Stimulated activated CD4-positive, alpha-beta T cell treated with anti-CD3 and anti-CD28 coated beads, Interleukin-15, amount 100 ng/mL, for 48 hours (primary cell): ENCODE measurements at places on chromosomes 3 and 15.

GRCh38 chr3:20760981-20761380 is 575.0 kb upstream of the SGO1 start:
- no peak for DNase-seq

- no peak for DNase-seq
These were observed 3.1 kb upstream of the ABHD6 start for GRCh38 chr3:58234516-58234931.

DNA sequence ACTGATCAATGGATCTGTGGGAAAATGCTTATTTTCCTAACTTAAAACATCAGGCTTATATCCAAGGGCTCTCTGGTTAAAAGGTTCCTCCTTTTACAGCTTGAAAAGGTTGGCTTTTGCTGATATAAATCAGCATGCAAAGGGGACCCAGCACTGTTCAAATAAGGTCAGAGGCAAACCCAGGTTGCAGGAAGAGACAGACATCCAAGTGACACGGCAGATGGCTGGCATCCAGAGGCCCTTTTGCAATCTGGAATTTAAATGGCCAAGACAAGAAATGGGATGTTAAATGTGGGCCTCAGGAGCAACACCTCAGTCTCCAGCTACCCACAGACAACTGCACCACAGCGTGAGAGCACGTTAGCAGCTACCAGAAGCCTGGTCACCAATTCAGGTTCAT is 6.3 kb downstream of the SH3BP5 start:
- DNase-seq = no peak

- DNase-seq = no peak
These were observed 77.0 kb upstream of the SEC13 start for GRCh38 chr3:10397879-10398278.

DNA sequence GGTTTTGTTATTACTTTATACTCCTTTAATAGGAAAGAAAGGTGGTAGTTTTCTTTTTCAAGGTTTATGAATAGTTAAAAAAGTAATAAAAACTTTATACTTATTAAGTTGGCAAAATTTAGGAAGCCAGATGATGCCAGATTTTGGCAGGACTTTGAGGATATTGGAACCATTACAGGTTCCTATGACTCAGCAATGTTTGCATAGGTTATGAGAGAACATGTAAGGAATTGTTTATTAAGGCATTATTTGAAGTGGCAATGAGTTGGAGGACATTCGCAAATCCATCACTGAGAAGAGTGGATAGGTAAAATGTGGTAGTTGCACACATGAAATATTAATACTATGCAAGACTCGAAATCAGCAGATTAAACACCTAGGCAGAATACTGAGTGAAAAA is 29.9 kb downstream of the CDAN1 start:
- no peak for DNase-seq

GRCh38 chr3:144295613-144296012 is 324.0 kb downstream of the DIPK2A start:
- no peak for DNase-seq

GRCh38 chr3:38609386-38610111 is 39.9 kb downstream of the SCN5A start:
- no peak for DNase-seq

GRCh38 chr3:48222616-48223513 is at the start of gene CAMP:
Gene CAMP (plus strand): TSS chr3:48223495. CDS start chr3:48223512, 17 bp downstream.
- no peak for DNase-seq

DNA sequence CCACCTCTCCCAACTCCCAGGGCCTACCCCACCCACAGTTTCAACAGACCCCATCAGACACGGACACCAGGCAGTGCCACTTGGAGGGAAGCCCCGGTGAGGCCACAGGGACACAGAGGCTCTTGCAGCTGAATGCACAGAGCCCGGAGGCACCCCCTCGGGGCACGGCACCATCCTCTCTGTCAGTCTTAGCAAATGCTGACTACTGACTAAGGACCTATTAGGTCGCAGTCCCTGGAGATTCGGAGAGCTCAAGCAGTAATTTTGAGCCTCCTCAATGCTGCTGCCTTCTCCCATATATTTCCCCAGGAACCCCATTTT is 79.9 kb downstream of the VGLL4 start:
- no peak for DNase-seq

DNA sequence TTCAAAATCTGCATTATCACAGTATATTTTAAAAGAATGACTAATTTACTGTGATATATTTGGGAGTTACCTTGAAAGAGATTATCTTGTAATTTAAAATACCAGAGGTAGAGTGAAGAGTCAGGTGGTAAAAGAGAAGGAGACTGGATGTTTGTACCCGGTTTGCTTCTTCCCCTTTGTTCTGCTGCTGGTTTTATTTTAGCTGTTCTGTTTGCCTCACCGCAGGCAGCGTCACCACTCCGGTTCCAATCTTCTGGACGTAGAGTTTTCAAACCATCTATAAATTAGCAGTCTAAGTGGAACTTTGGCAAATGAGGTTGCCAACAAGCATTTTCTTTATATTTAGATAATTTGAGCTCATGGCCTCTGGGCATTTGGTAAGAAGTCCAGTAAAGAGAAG is 38.2 kb downstream of the PPARG start:
- no peak for DNase-seq

- DNase-seq = no peak
These were observed 485.5 kb downstream of the TUSC7 start for GRCh38 chr3:117195034-117195433.

DNA sequence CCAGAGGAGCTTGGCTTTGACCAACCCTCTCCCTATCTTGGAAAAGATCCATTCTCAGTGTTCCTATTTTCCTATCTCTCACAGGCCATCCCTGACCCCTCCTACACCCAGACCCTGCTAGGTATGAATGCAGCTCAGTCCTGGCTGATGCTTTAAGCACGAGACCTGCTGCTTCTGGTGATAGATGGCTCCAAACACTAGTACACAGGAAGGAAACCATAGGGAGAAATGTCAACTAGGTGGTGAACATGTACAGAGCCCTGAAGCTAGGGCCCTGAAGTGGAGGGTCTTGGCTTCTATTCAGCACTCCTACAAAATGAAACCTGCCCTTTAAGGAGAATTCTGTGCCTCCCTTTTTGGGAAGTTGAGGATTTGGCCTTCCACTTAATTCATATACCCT is 47.4 kb upstream of the MANF start:
- no peak for DNase-seq

GRCh38 chr15:63986751-63987341 is 59.4 kb downstream of the DAPK2 start:
- no peak for DNase-seq

DNA sequence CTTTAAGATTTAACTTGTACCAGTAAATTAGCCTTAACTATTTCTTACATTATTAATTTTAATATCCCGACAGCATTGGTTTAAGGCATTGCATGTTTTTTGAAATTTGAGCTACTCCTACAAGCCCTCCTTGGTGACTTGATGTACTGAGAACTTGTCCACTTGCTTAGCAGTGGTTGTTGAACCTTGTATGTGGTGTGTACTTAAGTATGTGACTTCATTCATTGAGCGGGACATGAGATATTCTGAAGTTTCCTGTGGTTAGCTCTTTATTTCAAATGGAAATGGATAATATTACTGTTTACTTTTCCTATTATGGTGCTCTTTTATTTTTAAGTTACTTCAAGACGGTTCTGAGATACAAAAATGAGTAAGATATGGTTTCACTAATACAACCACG is 3.6 kb upstream of the COL6A5 start:
- no peak for DNase-seq

DNA sequence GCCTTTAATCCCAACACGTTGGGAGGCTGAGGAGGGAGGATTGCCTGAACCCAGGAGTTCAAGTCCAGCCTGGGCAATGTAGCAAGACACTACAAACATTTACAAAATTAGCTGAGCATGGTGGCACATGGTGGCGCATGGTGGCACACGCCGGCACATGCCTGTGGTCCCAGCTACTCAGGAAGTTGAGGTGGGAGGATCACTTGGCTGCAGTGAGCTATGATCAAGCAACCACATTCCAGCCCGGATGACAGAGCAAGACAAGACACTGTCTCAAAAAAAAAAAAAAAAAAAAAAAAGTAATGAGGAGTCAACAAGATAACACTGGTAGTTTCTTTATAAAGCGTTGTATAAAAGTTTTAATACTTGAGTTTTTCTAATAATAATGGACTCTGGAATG is 10.1 kb downstream of the FEZF2 start:
- no peak for DNase-seq

DNA sequence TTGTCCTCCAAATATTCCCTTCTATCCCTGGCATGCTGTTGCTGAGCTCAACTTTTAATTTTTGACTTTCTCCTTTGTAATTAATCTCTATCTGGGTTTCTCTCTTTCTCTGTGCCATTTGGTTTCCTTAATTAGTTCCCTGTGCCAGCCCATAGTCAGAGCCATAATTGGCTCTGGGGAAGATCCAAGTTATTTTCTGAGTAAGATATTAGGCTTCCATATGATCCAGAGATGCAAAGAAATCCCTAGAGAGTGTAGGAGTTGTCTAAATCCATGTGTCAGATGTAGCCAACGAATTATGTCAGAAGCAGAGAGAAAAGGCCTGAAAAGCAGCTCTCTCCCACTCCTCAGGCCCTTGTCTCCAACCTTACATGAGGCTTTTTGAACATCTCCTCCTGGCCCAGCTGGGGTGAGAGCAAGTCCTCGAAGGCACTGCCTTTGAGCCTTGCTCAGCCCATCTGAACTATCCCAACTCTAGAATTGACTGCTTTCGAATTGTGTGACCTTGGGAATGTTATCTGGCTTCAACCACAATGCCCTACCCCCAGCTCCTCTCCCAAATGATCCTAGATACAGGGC is 46.4 kb downstream of the MOBP start:
- no peak for DNase-seq

DNA sequence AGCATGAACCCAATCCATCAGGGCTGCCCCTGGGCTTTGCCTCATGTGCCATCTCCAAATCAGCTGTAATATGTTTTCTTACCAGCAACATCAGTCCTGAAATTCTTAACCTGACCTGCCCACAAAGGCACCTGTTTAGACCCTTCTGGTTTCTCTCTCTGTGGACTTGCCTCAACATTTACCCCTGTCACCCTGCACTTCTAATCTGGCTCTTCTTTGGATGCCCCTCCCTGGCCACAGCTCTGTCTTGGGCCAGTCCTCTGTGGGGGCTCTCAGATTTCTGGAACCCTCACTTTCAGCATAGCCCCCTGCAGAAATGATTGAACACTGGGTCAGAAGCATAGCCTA is 168.7 kb upstream of the STAC start:
- DNase-seq = no peak

DNA sequence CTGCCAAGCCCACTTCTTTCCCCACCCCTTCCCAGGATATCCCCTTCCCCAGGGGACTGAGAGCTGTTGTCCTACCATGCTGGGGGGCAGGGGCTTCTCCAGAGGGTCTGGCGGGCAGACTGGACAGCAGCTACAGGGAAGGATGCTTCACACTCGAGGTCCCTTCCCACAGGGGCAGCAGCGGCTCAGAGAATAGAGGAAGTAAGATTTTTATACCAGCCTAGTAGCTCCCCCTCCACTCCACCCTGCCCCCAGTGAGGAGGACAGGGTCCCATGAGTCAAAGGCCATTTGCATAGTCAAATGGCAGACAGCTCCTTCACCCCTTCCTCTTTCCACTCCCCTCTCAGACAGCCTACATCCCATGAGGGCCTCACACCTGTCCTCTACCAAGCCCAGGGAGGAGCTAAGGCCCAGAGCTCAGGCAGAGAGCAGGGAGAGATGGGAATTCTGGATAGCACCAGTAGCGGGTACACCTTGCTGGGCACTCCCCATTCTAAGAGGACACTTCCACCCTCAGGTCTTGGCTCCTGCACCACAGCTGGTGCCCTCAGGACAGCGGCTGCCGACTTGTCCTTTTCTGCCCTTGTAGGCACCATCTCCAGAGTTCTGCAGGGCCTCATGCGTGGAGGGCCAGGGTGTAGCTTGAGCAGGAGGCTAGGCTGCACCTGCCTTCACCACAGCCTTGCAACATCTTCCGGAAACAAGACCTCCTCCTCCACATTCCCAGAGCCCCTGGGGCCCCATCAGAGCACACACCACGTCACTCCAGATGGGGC is at the start of gene TLR9:
Gene TLR9 (minus strand): TSS at position 194 of the 777 bp plus-strand sequence. CDS start 116 bp downstream, at position 78.
- DNase-seq = no peak

DNA sequence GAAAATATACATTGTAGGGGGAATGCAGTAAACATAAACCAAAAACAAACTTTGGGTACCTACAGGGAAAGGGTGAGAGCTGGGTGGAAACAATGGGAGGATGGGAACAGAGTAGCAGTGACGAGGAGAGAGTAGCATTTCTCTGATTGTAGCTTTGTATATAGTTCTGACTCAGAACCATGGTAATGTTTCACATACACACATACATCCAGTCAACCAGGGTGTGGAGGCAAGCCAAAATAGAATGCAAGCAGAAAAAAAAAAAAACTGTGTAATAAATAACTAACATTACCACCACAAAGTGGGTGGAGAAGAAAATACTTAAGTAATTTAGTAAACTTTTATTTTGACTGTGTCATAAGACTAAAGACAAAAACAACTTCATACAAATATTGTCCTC is 27.2 kb downstream of the BCL2A1 start:
- DNase-seq = no peak

DNA sequence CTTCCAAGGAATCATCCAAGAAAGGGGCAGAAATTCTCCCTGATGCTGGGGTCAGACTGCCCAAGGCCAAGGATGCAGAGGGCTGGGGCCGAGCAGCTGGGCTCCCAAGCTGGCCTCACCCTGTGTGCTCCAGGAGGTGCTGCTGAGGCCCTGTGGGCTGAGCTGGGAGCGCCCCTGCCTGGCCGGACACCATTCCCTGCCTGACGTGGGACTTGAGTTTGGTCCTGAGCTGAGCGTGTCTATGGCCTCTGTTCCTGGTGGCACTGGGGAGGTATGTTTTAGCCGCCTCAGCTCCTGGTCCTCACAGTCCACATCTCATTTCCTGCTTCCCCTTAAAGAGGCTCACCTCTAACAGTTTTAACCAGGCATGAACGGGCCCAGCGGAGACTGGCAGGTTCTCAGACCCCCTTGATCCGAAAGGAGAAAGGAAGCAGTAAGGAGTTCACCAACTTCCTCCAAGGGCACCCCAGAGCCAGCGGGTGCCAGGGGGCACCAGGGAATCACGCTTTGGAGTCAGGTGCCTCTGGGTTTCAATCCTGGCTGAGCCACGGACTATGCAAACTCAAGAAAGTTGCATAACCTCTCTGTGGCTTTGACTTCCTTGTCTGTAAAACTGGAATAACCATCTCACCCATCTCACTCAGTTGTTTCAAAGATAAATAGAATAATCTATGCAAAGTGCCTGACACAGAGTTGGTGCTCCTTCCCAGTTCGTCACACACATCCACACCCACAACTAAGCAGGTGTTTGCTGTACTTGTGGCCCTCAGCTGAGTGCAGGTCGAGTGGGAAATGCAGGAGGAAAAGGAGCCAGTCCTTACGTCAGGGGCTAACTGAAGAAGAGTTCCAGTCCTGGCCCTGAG is 48.6 kb downstream of the SLC12A8 start:
- no peak for DNase-seq

- DNase-seq = no peak
These were observed 323.4 kb downstream of the CHST2 start for GRCh38 chr3:143442814-143443447.

- DNase-seq = no peak
These were observed 47.1 kb downstream of the SCAP start for GRCh38 chr3:47428662-47429061.

GRCh38 chr15:88663141-88663621 is 24.4 kb downstream of the ISG20 start:
- DNase-seq = no peak

GRCh38 chr3:11154036-11154952 is at the start of gene HRH1:
Gene HRH1 (plus strand): TSS chr3:11154493. CDS start chr3:11259038, 104,545 bp downstream.
- no peak for DNase-seq
